ENCODE measurements at places on chromosomes 7 and 10. TPM values are rescaled to one million over a fixed set of nuclear protein-coding genes. Genes with fewer than 3 reads are reported as not detected.

The PKD1L1 gene
- 0.03 TPM for total RNA-seq

The PTPRZ1 gene
- not detected for total RNA-seq

The PLXNA4 gene
- 2.1 TPM for total RNA-seq

The ASB15 gene
- not detected for total RNA-seq

The CRYGN gene
- total RNA-seq: not detected

The SPDYE1 gene
- total RNA-seq: not detected

The POLR1F gene
- total RNA-seq: 35.0 TPM

The AOAH gene
- 35.2 TPM for total RNA-seq

The CDHR1 gene
- total RNA-seq: 1.5 TPM

The ASB10 gene
- total RNA-seq: not detected

The AGAP5 gene
- total RNA-seq: 3.7 TPM

The EPDR1 gene
- 0.42 TPM for total RNA-seq

The EMX2 gene
- total RNA-seq: not detected

The ZNF804B gene
- not detected for total RNA-seq

The SPDYE11 gene
- total RNA-seq: not detected

The VWC2 gene
- total RNA-seq: not detected

The MEOX2 gene
- not detected for total RNA-seq

The CNNM1 gene
- total RNA-seq: not detected

The SUPV3L1 gene
- total RNA-seq: 99.6 TPM

The AKR1C3 gene
- total RNA-seq: 0.57 TPM

All from CD8-positive, alpha-beta T cell (primary cell).